ENCODE measurements at places on chromosomes 12 and 14. TPM values are rescaled to one million over a fixed set of nuclear protein-coding genes. Genes with fewer than 3 reads are reported as not detected.

DNA sequence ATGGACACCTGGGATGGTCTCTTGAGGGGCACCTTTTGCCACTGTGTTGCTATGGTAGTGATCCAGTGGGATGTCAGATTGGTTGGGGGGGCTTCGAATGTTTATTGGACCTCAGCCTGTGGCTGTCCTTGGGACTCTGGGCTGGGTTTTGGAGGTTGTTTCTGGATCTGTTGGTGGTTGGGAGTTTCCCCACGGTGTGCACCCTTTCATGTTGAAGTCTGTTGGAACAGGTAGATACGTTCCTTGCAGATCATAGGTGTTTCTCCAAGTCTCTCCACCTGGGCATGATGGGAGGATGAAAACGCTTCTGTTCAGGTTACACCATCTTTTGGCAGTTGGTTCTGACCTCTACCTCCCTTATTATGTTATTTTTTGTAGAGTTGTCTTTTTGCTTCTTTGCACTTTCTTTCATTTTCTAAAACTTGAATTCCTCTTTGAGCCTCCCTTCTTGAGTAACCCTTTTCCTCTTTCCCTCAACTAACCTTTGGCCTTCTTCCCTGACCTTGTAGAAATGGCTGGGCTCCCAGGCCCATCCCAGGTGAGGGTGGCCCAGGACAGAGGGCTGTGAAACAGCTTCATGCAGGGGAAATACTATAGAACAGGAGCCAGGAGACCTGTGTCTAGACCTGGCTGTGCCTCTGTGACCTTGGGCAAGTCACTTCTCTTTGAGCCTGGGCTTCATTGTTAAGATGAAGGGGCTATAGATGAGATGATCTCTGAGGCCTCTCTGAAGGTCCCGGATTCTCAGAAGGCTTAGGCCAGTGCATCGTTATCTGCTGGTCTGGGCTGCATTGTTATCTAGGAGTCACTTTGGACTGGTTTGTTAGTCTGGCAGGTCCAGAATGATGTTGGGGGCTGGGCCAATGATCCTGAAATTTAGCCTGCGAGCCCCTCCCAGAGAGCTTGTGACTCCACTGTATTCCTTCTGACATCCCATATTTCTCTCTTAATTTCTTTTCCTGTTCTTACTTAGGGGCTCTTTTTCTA, 2.0 kb downstream of the ATN1 start:
- DNase-seq, result no peak

DNA sequence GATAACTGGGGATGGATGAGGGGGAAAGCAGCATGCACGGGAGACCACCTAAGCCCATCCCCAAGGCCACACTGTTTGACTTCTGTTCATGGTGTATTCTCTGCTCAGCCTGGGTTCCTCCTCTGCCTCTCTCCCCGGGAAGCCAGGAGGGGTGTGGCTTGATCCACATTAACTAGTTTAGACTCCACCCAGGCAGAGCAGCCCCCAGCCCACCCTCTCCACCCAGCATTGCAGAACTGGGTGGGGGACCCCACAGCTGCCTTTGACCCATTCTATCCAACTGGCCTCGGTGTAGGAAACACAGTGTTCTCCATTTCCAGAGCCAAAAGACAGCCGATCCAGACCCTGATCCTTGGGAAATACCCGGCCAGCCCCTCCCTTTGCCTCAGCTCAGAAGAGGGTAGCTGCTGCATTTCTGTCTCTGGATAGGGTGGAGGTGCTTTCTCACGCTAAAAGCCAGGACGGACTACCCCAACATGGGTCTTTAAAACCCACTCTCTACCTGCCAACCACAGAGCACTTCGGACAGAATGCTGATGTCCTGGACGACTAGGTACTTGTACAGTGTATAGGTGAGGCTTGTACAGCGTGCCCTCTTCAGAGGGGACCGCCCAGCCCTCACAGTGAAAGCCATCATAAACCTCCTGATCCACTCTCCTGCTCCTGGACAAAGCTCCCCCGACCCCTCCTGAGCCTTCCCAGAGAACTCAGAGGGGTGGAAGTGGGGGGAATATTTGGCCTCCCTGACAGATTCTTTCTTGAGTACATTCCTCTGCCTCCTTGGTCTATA, 9.4 kb downstream of the SPRYD3 start:
- DNase-seq, result no peak

DNA sequence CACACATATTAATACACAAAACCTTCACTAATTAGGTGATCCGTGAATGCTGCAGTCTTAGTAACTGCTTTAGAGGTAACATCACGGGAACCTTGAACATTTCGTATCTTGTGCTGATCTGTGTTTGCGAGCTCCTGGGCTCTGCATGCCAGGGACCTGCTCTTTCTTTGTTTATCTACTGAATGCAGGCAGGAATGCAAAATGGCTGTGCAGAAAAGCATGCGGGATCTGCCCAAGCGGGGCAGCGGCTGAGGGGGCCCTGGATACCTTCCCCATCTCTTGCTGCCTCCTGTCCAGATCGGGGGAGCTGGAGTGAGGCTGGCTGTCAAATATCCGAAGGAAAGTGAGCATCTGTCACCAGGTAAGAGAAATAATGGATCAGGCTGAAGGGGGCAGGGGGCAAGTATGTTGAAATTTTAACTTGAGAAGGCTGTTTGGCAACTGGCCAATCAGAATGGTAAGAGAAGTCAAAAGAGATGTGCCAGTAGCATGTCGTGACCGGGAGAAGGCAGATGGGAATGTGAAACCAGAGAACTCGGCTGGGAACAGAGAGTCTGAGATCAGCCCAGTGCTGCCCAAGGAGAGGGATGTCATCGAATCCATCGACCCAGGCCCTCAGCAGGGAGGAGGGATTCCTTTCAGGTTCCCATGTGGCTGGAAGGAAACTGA, 191.4 kb downstream of the TTC7B start:
- DNase-seq, result no peak

The LALBA gene
- total RNA-seq, result not detected

The KLRC1 gene
- not detected for total RNA-seq

DNA sequence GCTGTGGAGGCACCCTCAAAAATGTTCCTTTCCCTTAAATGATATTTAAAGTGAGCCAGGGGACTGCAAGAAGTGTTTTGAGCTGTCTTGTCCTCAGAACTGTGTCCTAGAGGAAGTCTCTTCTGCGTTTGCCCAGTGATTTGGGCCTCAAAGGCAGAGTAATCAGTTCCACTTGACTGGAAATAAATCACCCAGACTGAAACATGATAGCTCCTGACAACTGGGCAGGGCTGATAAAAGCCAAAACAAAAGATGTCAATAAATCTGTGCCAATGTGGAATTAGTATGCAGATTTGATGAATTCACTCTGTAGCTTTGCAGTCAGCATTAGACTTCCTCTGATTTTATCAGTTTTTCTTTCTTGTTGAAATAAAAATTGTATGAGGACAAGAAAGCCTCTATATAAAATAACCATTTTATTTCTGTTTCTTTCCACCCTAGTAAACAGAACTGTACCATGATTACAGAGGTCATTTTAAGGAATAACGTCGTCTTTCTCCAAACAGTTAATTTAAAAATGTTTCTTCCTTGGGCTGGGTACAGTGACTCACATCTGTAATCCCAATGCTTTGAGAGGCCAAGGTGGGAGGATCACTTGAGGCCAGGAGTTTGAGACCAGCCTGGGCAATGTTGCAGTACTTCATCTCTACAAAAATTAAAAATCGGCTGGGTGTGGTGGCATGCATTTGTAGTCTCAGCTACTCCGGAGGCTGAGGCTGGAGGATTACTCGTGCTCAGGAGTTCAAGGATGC, 180.8 kb downstream of the ERC1 start:
- DNase-seq, result no peak

The PPFIA2 gene
- total RNA-seq, result not detected

DNA sequence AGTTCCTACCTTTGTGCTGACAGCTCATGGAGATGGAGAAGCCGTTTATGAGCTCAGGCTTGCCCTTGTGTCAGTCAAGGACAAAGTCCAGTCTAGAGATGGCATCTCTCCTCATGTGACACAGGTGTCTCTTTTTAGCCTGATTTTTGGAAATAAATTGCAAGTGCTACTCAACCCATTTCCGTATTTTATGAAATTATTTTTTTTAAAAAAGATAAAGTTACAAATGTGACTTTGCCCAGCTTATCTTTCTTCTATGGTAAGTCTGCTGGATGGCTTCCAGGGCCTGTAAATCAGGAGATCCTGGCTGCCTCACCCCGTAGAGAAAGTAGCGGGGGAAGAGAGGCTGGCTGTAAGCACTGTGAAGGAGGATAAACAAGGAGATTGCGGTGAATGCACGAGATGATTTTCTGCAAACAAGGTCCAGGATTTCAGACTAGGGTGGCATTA, 169.7 kb downstream of the MYRFL start:
- DNase-seq, result no peak

- DNase-seq, result no peak
Measured at GRCh38 chr14:101460986-101461750, 100.1 kb upstream of the DIO3 start.

- DNase-seq, result no peak
Measured at GRCh38 chr12:93089805-93090569, 160.9 kb upstream of the EEA1 start.

The SERPINA5 gene
- total RNA-seq, result not detected

The ASPG gene
- not detected for total RNA-seq
